Adipose tissue (tissue), 3 donors: ENCODE measurements at places on chromosomes 12 and 14. TPM values are rescaled to one million over a fixed set of nuclear protein-coding genes. Genes with fewer than 3 reads are reported as not detected.

SLC10A1 gene
- polyA plus RNA-seq, result not detected

REC8 gene
- polyA plus RNA-seq, result 3.9 TPM

RNU4-1 gene
- not detected for polyA plus RNA-seq

HNF1A gene
- polyA plus RNA-seq, result not detected

ARID4A gene
- 10.2 TPM for polyA plus RNA-seq

TAS2R43 gene
- not detected for polyA plus RNA-seq

PAWR gene
- polyA plus RNA-seq, result 14.7 TPM

FBRSL1 gene
- polyA plus RNA-seq, result 26.9 TPM

KRT74 gene
- not detected for polyA plus RNA-seq

NTS gene
- 2.4 TPM for polyA plus RNA-seq

LRR1 gene
- polyA plus RNA-seq, result 4.0 TPM

DIO2 gene
- 2.3 TPM for polyA plus RNA-seq

DAO gene
- polyA plus RNA-seq, result not detected

CARMIL3 gene
- 0.52 TPM for polyA plus RNA-seq

TSPAN11 gene
- 0.10 TPM for polyA plus RNA-seq

PLBD1 gene
- 8.8 TPM for polyA plus RNA-seq

NAA30 gene
- 6.4 TPM for polyA plus RNA-seq

PPM1A gene
- polyA plus RNA-seq, result 12.7 TPM

ERO1A gene
- 11.4 TPM for polyA plus RNA-seq

KRT79 gene
- polyA plus RNA-seq, result 0.26 TPM

ZDHHC22 gene
- polyA plus RNA-seq, result not detected

KRT75 gene
- 0.11 TPM for polyA plus RNA-seq
